ENCODE measurements at places on chromosomes 3 and 15. TPM values are rescaled to one million over a fixed set of nuclear protein-coding genes. Genes with fewer than 3 reads are reported as not detected.

The IQCF5 gene
- not detected for total RNA-seq

The SCAMP5 gene
- total RNA-seq = 11.2 TPM

The SLC12A1 gene
- not detected for total RNA-seq

The BFSP2 gene
- total RNA-seq = 0.67 TPM

The CEP63 gene
- 30.5 TPM for total RNA-seq

The TLR9 gene
- total RNA-seq = not detected

The GP5 gene
- 0.05 TPM for total RNA-seq

The CLRN1 gene
- total RNA-seq = not detected

The AADACL2 gene
- not detected for total RNA-seq

The GP9 gene
- not detected for total RNA-seq

The ISLR gene
- 0.28 TPM for total RNA-seq

The EOMES gene
- 2.5 TPM for total RNA-seq

Measured in Panc1 (cell line).